ENCODE measurements at places on chromosomes 11 and 22.

DNA sequence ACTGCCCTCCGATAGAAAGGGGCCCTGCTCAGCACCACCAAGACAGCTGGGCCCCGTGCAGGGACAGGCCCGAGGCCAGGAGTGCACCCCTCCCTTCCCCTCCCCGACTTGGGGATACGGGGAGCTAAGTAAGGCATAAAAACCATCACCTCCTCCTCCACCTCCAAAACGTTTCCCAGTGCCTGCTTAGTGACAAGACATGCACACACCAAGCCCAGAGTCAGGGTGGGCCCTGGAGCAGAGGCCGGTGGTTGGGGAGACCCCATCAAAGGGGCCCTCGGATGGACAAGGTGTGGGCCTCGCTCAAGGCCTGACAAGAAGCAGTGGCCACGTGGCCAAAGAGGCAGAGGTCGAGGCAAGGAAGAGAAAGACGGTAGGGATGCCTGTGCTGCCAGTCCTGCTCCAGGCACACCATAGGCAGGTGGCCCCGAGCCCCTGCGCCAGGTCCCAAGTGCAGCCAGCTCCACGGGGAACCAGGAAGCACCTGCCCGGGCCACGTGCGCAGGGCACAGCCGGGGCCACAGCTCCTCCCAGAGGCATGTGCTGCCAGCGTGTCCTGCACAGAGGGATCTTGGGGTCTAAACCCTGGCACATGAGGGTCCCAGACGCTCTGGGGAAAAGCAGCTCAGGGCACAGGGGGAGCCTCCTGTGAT is 53.0 kb downstream of the BRD1 start:
- no peak for DNase-seq

DNA sequence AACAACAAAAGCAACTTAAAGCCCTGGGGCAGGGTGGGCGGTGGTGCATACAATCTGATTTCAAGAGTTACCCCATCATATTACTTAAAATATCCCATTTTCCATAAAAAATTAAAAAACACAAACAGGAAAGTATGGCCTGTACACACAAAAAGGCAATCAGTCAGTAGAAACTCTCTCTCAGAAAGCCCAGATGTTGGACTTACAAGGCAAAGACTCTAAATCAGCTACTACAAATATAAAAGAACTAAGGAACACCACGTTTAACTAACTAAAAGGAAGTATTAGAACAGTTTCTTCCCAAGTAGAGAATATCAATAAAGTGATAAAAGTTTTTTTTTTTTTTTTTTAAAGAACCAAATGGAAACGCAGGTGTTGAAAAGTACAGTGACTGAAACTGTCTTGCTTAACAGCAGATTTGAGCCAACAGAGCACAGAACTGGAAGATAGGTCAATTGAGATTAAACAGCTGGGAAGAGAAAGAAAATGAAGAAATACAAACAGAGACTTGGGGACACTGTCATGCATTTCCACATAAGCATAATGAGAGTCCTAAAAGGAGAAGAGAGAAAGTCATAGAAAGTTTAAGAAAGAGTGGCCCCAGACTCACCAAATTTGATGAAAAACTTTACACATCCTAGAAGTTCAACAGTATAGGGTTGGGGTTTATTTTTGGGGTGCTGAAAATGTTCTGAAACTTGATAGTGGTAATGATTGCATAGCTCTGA is 8.6 kb downstream of the SC5D start:
- DNase-seq: no peak

DNA sequence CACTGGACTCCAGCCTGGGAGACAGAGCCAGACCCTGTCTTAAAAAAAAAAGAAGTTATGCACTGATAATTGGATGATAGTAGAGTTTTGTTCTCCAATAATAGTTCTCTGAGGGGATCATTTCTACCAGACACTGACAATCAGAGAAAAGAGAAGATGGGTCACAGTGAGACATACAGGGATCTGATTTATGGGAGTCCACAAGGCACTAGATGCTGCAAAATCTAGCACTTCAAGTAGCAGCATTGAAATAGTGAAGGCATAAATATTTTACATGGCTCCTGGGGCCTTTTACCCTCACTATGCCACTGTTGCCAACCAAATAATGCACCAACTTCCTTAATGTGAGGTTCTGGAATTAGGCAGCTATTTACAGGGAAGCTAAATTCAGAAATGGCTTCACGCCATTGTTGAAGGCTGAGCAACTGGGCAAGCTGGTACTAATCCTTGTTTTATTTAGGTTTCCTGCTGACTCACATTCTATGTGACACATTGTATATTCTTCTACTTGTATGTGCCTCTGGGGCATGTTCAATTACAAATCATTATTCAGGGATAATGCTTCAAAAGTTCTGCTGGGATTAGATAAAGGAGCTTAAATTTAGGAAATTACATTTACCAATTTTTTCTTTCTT is 38.2 kb upstream of the ABTB2 start:
- DNase-seq: no peak

DNA sequence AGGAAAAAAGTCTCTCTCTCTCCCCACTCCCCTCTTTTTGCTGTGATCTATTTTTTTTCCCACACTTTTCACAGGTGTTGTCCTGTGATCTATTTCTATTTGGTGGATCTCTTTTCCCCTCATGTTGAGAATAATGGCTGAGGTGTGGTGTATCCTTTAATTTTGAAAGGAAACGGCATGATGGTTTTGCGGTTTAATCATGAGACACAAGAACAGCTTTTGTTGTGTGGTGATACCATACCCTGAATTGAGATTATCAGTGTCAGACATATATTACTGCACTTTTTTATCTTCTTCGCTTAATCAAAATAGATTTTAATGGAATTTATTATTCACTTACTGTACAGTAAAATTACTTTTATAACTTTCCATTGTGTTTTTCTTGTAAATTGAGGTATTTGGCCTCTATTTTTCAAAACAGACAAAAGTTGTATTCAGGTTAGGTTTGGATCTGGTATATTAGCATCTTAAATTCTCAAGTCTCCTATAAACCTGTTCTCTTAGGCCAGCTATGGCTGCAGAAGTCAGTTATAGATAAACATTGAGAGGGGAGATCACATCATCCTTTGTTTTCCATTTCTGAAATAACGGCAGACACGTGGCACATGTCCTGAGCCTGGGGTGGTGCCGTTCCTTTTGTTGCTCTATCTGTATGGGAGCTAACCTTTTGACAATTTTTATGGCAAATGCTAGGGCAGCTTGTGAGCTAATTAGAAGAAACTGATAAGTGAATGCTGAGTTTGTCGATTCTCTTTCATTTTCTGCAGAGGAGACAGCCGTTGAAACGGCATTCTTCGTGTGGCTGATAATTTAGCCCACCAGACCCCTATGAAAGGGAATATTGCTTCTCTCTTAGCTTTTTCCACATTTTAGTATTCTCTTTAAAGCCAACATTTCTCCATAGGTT is 25.8 kb downstream of the NF2 start:
- no peak for DNase-seq

DNA sequence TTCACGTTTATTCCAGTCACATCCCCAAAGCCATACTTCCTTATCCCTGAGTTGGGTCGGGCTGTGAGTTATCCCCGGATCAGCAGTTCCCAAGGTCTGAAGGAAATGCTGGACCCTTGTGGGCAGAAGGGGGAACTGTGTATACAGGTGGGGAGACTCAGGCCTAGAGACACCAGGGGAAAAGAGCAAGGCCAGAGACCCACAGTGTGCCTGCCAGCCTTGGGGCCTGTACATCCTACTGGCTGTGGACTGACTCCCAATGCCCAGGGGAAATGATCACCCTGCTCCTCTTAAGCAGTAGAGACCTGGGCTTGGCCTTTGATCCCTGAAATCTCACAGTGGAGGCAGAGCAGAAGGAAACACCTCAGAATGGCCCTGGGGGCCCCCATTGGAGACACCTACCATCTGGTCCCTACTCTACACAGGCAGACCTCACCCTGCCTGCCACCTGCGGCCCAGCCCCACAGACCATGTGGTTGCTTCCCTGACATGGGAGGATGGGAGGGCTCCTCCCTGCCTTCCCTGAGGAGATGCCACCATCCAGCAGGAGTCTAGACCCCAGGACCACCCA is 1.3 kb downstream of the SELENOM start:
- no peak for DNase-seq

DNA sequence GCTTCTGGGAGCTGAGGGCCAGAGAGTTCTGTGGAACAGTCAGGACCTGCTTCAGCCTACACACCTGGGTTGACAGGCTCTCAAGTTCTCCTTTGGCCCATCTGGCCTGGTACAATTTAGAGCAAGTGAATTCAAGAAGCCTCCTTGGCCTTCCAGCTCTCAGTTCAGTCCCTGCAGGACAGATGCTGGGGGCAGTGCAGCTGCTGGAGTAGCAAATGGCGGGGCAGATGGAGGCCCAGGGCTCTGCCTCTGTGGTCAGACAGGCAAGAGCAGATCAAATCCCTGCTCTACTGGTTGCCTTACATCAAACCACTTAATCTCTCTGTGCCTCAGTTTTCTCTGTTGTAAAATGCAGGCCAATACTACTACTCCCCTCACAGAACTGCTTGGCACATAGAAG is 8.7 kb upstream of the KCNK7 start:
- no peak for DNase-seq

- DNase-seq: no peak
Observed at GRCh38 chr11:73716153-73717056, 44.5 kb downstream of the RAB6A start.

DNA sequence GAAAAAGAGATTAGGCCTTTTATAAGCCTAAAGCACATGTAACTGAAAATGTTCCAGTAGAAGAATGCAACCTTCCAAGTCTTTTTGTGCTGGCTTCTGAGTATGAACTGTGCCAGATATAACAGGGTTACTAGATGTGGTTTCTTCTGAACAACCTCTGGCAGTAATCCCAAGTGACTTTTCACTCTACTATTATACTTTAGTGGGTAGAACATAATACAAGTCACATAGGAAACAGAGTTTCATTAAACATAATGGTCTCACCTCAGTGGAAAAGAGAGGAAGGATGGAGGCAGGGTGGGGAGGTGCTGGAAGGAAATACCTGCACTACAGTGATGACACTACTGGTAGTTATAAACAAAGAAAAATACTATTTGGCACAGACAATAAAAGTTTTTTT is 81.3 kb downstream of the PHF21A start:
- DNase-seq: no peak

DNA sequence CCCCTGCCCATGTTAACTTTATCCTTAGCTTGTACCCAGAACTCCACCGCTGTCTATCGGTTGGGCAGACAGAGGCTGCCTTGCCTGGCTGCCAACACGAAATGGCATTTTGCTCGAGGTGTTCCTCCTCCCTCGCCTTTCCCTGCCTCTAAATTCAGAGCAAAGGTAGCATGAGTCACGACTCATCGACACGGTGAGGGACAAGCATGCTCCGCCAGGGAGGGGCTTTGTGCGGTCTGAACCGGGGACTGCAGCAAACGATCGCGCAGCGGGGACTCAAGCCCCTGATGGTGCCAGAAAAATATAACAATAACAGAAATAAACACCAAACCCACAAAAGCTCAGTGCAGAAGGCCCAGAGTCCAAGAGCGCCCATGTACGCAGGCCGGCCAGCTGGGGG is 52.3 kb downstream of the RTL6 start:
- no peak for DNase-seq

GRCh38 chr22:35407362-35407761 is 7.4 kb downstream of the MCM5 start:
- no peak for DNase-seq

GRCh38 chr11:108093128-108093904 is 28.1 kb upstream of the ACAT1 start:
- DNase-seq: no peak

DNA sequence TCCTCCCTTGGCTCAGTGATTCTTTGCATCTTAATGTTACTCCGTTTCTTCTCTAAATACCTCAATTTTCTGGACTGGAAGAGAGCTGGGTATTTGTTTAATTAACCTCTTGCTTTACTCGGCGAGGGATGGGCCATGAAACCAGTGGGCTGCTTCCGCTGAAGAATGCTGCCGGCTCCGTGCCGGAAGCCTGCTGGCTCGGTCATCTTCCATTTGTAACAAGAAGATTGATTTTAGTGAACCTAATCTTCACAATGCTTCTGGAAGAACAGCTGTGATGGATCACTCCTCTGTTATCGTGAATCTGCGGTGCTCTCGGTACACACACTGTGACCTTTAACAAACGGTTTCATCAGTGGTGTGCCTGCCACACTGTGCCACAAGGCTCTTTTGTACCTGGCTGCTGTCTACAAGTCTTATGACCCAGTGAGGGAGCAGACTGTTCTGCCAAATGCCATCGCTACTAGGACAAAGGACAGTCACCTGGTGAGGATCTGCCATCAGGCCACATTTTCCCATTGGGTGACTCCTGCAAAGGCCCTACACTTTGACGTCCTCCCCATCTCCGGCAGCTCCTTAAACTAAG is 25.3 kb upstream of the PARVB start:
- no peak for DNase-seq

GRCh38 chr11:64441127-64441526 is 82.2 kb downstream of the RPS6KA4 start:
- no peak for DNase-seq

GRCh38 chr11:69325446-69325845 is 31.5 kb downstream of the MYEOV start:
- DNase-seq: no peak

DNA sequence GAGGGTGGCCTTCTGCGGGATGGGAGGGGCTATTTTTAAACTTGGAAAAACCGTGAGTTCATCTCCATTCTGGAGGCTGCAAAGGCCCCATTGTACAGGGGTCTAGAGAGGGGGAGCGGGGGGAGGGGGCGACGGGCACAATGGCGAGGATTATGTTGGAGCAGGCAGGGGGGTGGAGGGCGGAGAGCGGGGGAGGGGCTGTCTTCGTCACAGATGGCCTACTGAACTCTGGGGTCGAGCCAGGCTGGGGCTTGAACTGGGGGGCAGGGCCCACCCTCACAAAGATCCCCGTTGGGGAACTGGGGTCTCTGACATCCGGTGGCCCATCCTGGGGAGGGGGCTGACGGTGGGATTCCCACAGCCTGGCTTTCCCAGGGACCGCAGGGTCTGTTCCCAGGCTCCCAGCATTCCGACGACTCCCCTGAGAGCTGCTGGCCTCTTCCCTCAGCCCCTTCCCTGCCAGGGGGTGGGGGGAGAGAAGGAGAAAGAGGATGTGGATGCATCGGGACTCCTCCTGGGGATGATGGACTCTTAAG is 3.4 kb upstream of the MCAM start:
- DNase-seq: no peak

DNA sequence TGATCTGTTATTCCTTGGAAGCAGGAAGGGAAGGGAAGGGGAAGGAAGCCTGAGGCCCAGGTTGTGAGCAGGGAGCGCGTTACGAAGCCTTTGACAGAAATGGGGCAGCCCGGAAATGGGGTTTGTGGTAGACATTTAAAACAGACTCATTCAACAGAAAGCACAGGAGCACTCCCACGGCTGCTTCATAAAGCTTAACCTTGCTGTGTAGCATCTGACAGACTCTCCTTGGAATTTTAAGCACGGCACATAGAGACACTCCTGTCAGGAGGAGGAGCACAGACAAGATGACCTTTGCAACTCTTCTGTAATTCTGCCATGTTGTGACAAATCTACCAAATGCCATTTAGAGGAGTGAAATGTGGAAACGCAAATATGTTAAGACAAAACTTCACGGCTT is 131.6 kb downstream of the FBXO7 start:
- DNase-seq: no peak

All from D721Med (cell line).